Fibroblast of the conjunctiva (primary cell): ENCODE measurements at places on chromosomes 6 and 20.

- DNase-seq: no peak
Observed at GRCh38 chr6:155717374-155717773, 261.7 kb upstream of the NOX3 start.

DNA sequence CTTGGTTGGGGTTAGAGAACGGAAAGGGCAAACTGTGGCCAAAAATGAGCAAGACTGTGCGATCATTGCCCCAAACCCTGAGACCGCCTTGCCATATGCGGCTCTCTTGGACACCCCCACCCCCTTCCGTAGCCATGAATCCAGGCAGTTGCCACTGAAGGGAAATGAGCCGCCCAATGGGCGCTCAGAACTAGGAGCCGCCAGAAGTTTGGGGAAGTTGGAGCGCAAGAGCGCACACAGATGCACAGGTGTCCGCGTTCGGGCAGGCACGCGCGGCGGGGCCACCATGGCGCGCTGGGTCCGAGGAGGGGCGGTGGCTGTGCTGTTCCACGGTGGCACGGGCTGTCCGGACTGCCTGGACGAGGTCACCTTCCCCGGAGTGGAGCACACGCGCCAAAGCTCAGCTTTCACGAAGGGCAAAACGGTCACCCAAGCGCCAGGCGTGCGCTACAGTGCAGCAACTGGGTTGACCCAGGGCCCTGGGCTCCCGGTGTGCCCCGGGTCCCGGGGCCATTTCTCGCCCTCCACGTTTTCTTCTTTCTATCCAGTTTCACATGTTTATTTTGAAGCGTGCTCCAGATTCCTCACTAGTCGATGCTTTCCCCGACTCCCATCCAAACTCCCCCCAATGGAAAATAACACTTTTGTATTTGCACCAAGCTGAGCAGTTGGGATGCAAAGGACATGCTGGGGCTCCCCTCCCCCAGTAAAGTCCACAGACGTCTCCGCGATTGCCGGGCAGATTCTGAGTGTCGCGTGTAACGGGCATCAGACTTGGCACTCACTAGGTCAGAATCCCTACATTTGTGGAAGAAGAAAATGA is 906 bp upstream of the PDE10A start:
- DNase-seq: no peak

DNA sequence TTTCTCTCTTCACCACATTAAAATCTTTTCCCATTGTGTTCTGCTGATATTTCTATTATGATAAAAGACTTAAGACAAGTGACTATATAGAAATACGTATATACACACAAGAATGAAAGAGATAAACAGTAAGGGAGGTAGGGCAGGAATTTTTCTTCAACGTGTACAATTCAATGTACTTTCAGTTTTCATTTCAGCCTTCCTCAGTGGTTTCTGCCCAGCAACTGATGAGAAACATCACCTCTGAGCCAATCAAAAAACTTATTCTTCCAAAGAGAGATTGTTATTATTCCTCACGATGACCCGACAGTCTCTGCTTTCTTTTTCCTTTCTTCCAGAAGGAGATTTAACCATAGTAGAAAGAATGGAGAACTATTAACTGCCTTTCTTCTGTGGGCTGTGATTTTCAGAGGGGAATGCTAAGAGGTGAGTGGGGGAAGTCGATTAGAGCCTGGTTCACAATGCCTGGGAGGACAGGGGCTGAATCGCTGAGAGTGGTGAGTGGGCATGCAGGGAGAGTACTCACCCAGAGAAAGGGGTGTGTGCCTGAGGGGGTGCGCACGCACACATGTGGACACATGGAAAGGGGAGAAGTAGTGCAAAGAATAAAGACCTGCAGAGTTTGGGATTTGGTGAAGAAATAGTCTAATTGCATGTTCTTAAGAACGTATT is at the start of gene BTN3A1:
Gene BTN3A1 (plus strand): TSS at position 289 of the 672 bp plus-strand sequence. CDS start 3,289 bp downstream, outside the sequence.
- peak; percentile 42 for DNase-seq

DNA sequence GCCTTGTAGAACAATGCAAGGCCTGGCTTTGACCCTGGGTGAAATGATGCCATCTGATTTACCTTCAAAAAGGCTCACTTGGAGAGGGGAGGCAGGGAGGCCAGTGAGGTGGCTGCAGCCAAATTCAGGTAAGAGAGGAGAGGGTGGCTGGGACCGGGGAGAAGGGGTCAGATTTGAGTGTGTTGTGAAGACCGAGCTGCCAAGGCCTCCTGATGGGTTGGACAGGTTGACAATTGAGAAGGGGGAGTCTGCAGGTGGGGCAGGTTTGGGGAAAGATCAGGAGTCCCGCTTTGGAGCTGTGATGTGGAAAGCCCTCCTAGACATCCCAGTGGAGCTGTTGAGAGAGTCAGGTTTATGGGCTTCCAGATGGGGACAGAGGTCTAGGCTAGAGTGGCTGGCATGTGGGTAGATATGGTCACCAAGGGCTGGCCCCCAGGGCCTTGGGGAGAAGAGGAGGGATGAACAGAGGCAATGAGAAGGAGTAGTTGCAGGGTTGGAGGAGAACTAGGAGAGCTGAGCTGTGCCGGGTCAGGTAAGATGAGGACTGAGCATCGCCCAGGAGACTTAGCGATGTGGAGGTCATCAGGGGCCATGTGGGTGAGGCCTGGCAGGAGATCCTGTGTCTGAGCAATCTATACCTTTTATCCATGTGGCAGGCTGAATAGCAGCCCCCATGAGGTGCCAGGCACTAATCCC is 70.5 kb upstream of the TOX2 start:
- DNase-seq: no peak

- DNase-seq: peak; percentile 47
Observed at GRCh38 chr6:33744001-33744848, 2.5 kb downstream of the IP6K3 start.

DNA sequence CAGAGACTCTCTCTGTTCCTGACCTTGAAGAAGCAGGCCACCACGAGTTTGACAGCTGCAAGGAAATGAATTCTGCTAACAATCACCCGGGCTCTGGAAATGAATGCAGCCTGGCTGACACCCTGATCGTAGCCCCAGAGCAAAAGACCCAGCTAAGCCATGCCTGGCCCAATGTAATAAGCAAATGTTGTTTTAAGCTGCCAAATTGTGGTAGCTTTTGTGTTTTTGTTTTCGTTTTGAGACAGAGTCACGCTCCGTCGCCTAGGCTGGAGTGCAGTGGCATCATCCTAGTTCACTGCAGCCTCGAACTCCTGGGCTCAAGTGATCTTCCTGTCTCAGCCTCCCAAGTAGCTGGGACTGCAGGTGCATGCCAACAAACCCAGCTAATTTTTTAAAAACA is 3.3 kb upstream of the OXT start:
- no peak for DNase-seq
